ENCODE measurements at places on chromosomes 11 and 22.

GRCh38 chr11:3835751-3836150, 5.0 kb downstream of the RHOG start:
- no peak for DNase-seq

- DNase-seq: no peak
Observed at GRCh38 chr22:47337161-47337621, 574.7 kb downstream of the TBC1D22A start.

GRCh38 chr11:83034673-83035014, 37.1 kb downstream of the RAB30 start:
- no peak for DNase-seq

DNA sequence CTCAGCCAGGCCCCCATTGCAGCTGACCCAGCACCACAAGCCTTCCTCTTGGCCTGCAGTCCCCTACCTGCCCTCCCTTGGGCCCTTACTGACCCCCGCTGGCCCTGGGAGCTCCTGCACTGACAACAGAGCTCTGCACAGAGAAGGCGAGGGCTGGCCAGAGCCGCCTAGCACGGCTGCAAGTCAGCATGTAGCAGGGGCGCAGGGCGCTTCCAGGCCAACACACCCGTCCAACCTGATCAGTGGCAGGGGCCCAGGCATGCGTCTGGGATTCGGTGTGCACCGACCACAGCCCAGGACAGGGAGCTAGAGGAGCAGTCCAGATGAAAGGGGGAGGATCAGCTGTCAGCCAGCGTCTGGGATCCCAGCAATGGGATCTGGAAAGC, 7.6 kb downstream of the WNT7B start:
- no peak for DNase-seq

Measured in mesenchymal stem cell (in vitro differentiated cells and primary cell).